HCT116 (cell line): ENCODE measurements at places on chromosomes 12 and 14.

- DNase-seq: no peak
Observed at GRCh38 chr14:33685698-33686097, 265.2 kb downstream of the EGLN3 start.

DNA sequence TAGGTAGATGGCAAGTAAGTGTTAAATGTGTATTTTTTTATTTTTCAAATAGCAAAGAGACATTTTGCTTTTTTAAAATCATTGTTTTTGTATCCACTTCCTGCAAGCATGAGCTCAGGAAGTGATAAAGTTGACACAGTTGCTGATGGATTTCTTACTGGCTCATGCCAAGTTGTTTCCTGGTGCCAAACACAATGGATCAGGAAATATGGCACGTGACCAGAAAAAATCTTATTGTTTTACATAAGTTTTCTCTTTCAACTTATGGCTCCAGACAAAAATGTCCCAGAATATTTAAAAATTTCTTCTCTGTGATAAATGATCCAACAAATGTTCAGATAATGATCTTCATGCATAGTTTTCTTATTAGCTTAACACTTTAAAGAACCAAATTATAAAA, 1279.1 kb upstream of the FLRT2 start:
- no peak for DNase-seq

- DNase-seq: no peak
Observed at GRCh38 chr14:51954031-51954430, 35.3 kb upstream of the RTRAF start.

DNA sequence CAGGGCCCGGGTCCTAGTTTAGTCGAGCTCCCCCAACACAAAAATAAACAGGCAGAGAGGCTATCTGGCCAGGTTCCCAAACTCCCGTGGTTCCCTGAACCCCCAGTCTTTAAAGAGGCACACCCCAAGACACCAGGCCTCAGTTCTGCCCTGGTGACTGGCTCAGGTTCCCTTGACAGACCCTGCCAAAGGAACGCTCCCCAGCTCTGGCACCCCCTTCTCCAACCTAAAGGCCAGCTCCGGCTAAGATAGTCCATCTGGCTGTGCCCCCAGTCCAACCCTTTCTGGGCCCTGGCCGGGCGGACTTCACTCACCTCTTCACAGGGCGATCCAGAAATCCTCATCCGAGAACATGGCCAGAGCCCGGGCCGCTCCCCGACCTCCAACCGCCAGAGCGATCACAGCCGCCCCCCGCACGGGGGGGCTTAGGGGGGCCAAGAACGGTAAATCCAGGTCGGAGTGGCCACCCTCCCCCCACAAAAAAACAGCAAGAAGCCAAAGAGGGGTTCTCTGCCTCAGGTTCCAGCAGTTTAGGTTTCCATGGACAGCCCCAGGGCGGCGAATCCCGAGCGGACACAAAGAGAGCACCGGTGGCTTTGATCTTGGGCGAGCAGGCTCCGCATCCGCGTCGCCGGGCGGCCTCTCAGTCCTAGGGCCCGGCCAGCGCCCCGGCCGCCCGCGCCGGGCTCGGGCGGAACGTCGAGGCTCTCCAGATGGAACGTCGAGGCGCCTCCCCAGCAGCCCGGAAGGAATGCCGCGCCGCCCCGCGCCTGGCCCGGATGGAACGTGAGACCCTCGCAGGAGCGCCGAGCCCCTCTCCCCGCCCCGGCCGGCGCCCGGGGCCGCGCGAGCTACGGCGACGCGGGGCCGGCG, 1.1 kb downstream of the KMT2D start:
- no peak for DNase-seq

GRCh38 chr12:131096681-131097181, 143.0 kb downstream of the ADGRD1 start:
- no peak for DNase-seq

DNA sequence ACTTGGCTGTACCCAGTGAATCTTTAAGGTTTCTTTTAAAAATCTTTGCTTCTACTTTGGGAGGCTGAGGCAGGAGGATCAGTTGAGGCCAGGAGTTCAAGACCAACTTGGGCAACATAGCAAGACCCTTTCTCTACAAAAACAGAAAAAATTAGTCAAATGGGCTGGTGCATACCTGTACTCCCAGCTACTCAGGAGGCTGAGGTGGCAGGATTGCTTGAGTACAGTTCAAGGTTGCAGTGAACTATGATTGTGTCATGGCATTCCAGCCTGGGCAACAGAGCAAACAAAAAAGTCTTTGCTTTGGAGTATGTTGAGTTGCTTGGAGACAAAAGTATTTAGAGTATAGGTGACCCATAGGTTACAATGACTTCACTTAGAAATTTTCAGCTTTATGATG, 6.2 kb upstream of the DDX55 start:
- DNase-seq: no peak

GRCh38 chr12:47349137-47350061, 269.6 kb upstream of the AMIGO2 start:
- no peak for DNase-seq

DNA sequence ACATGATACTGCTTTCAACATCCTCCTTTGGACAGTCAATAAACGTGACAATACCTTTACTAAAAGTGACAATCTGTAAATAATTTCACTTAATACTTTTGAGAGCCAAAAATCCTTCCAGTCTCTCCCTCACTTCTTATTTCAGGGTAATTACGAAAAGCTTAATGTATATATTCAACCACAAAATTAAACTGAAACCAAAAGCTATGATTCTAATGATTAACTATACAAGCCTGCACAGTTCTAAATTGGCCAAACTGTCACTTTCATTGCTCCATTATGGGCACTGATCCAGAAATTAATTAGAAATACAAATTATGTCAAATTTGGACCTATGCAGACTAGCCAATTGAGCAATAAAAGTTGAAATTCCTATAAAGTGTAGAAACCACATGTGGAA, 696.5 kb upstream of the MIS18BP1 start:
- DNase-seq: no peak

- peak; percentile 15 for DNase-seq
Observed at GRCh38 chr14:68884031-68885030, 91.5 kb upstream of the ZFP36L1 start.

DNA sequence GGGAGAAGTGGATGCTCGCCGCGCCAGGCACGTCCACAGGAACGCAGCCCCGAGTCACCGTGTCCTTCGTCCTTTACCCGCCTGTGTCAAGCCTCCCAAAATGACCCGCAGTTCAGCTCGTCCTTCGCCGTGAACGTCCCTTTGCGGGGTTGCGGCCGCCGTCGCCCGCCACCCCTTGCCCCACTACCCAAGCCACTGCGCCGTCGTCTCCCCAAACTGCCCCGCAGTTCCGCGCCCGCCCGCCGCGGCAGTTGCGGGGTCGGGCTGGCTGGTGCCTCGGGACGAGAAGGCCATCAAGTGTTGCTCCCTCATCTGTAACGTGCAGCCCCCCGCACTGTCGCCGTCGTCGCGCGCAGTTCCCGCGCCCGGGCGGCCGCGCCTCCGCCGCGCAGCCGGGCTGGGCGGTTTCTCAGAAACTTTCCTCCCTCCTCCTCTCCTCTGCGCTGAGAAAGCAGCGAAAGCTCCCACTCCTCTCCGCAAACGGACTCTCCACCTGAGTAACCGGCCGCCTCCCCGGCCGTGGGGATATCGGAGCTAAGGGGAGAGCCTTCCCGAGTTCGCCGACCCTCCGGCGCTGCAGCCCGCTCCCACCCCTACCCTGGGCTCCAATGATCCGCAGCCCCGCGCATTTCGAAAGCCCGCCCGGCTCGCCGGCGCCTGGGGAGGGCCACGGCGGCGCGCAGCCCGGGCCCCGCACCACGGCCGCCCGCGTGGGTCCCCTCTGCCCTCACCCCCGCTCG, 6.7 kb downstream of the CDKN1B start:
- DNase-seq: no peak

GRCh38 chr12:131105736-131106348, 152.1 kb downstream of the ADGRD1 start:
- no peak for DNase-seq

DNA sequence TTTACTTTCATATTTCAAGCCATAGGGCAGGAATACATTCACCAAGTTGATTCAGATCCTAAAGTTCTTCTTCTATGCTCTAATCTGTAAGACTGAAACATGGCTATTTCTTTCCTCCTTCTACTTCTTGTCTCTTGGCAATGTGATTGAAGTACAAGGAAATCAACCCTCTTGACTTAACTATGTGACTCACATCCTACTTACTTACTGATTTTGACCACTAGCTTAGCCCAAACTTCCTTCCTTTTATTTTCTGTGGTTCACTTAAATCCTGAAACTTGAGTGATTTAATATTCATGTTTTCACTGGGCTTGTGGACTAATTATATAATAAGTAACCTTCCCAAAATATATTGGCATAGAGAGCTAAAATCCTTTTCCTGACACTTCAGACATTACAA, 111.2 kb upstream of the NOVA1 start:
- no peak for DNase-seq

GRCh38 chr12:14846042-14846587, 2.8 kb upstream of the ART4 start:
- DNase-seq: no peak

DNA sequence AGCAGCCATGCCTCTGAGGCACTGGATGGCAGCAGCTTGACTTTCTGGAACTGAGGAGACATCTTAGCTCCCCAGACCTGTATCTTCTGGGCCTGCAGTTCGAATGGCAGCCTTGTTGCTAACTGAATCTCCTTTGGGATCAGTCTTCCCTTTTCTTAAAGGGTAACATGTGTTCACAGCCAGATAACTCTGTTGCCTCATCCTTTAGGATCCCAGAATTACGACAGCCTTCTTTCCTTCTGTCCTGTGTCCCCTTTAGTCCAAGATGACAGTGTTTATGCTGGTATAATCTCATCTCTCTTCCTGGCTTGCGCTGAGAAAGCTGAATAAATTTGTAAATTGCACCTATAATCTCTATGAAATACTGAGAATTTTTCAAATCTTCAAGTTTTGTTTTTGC, 9.1 kb upstream of the ERC1 start:
- DNase-seq: no peak

DNA sequence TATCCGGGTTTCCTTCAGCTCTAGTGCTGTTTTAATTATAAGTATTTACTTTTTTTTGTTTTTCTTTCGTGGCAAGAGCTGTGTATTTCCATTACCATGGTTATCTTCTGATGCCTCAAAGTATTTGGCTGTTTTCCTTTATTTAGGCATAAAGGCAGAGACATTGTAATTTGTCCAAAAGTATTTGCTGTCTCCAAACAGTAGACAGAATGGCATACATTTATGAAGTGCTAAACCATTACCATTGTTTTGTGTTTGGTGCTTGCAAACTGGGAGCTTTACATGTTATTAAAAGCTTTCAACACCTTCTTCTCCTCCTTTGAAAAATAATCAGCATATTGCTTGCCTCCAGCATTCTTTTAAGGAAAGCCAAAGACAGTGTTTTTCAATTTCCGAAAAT, 46.3 kb downstream of the FLRT2 start:
- no peak for DNase-seq

DNA sequence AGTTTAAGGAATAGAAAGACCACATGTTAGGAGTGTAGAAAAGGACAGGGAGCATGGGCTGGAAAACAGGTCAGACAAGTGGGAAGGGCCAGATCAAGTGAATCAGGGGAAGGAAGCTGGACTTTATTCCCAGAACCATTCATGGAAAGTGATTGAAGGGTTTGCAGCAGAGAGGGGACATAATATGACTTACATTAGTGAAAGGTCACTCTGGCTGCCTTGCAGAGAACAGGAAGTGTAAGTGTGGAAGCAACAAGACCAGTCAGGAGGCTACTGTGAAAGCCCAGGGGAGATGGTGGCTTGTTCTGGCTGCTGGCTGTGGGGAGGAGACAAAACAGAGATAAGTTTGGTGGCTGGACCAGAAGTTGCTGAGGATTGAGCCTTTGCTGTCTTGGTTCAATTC, 69.1 kb downstream of the VCPKMT start:
- no peak for DNase-seq

DNA sequence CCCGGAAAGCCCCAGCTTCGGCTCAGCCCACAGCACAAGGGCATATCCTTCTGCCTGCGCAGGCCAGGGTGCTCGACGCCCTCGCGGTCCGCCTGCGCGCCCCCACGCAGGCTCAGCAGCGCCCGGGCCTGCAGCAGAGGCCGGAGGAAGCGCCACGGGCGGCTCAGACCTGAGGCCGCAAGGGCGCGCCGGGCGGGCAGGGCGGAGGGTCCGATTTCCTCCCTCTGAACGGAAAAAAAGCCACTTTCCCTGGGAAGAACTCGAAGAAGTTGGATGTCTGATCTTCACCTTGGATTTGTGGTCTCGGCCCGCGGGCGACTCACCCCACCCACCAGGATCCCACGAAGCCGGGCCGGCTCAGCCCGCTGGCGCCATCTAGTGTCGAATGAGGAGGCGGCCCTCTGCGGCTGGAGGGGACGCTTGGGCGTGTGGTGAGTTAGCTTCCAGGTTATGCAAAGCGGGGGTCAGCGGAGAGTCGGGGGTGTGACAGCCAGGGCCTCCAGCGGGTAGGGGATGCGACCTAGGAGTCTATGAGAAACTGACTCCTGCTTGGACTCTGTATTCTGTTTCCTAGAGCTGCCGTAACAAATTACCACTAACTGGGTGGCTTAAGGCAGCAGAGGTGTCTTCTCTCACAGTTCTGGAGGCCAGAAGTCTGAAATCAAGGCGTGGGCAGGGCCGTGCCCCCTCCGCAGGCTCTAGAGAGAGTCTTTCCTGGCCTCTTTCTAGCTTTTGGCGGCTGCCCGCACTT, 40.0 kb upstream of the SRSF5 start:
- no peak for DNase-seq

GRCh38 chr14:60722357-60723115, 1.6 kb downstream of the SIX4 start:
- DNase-seq: no peak

DNA sequence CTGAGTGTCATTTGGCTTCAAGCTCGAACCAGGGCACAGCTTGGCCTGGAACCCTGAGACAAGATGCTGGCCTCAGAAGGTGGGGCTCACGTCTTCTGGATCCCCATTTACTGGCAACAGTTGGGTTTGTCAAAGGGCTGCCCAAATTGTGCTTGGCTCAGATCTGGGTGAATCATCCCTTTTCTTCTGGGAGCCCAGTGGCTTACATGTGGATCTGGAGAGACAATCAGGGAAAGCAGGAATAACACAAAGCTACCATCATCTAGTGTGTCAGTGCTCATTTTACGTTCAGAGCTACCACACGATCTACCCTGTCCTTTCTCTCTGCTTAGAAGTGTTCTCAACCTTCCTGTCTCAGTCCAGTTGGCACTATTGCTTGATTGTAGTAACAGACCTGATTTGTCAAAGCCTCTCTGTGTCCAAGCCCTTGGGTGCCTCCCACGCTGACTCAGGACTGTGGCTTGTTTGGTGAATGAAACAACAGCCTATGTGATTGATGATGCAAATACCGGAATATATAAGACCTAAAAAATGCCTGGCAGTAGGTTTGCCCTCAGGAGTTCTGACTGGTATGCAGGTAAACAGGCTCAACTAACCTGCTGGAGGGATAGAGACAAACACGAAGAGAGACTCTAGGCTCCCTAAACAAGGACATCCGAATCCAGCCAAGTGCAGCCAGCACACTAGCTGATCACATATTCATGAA, 974.3 kb downstream of the VRK1 start:
- DNase-seq: no peak

DNA sequence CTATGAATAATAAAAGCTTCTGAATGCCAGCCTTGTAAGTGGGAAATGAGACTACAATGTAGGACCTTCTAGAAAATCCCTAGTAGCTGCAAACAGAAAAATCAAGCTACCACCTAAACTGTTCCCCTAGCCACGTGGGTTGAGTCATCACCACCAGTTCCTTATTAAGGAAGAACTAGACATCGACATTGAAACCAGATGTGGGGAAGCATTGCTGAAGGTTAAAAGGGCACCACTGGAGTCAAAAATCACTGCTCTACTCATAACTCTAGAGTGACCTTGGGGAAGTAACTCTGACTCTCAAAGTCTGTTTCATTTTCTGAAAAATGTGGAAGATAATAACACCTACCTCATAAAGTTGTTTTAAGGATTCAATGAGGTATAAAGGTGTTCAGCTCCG, 9.4 kb upstream of the CNIH1 start:
- no peak for DNase-seq

- DNase-seq: no peak
Observed at GRCh38 chr14:91277546-91278382, 33.3 kb upstream of the GPR68 start.
